Mesothelial cell of epicardium (in vitro differentiated cells): ENCODE measurements at places on chromosomes 16 and 17. TPM values are rescaled to one million over a fixed set of nuclear protein-coding genes. Genes with fewer than 3 reads are reported as not detected.

Gene MAF
- total RNA-seq: 11.1 to 12.9 TPM (median 11.7 TPM) in 3 replicates

DNA sequence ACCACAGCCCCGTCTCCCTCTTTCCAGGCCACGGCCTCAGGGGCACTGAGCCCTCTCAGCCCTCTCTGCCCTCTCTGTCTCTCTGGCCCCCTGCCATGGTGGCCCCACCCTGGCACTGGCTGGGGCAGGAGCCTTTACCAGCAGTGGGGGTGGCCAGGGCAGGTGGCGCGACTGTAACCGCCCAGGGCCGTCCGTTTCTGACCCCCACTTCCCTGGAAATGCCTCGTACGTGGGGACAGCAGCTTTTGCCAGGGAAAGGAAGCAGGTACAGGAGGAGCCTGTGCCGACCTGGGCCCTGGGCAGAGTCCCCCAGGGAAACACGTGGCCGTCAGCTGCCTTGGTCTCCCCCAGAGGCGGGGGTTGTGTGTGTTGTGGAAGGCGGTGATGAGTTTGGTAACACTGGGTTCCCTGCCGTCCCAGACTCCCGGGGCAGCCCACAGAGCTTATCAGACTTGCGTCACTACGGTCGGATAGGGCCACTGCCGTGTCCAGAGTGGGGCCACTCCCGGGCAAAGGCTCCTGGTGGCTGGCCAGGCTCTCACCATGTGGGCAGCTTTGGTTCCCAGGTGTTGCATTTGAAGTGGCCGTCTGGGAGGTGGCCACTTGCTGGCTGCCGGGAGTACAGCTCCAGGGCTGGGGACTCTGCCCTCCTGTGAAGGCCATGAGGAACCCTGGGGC, 249.3 kb upstream of the CIBAR2 start:
- DNase-seq: no peak

Gene TP53I13
- total RNA-seq: 29.9 to 31.2 TPM (median 30.2 TPM) in 3 replicates

- no peak for DNase-seq
Observed at GRCh38 chr16:1556254-1556653, 22.8 kb downstream of the TMEM204 start.
